ENCODE measurements at places on chromosomes 13 and 19.

DNA sequence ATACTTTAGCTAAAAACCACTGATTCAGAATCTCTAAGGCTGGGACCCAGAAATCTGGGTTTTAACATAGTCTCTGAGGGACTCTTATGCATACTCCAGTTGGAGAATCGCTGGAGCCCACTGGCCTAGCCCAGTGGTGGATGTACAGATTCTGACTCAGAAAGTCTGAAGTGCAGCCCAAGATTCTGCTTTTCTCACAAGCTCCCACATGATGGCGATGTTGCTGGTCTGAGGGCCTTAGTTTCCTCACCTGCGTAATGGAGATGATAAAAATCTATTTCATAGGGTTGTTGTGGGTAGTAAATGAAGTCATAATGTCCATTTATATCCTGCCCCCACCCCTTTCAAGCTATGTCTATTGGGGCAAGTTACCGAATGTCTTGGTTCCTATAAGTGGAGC, 7.7 kb upstream of the CDADC1 start:
- DNase-seq = no peak

DNA sequence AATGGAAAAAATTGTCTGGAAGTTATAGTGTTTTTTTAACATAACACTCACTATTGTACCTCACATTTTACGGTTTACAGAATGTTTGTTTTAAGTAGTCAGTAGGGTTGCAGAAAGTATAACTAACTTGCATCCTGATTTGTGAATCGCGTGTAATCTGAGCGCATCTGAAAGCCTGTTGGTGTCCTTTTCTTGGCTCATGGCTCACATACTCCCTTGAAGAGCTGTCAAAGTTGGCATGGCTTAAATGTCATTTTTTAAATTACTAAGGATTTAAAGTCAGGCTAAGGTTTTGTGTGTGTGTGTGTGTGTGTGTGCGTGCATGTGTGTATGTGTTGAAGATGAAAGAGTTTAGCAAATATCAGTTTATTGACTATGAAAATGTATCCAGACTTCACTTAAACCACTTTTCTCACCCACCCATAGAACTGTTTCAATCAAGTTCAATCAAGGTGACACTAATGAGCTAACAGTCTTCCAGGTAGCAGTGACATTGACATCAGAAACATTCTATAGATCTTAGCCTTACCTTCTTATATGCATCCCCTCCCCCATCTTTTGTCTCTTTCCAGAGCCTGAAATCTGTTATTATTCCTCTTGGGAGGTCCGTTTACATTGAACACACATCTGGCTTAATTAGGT, 480.4 kb upstream of the SGCG start:
- peak; percentile 1 for DNase-seq

DNA sequence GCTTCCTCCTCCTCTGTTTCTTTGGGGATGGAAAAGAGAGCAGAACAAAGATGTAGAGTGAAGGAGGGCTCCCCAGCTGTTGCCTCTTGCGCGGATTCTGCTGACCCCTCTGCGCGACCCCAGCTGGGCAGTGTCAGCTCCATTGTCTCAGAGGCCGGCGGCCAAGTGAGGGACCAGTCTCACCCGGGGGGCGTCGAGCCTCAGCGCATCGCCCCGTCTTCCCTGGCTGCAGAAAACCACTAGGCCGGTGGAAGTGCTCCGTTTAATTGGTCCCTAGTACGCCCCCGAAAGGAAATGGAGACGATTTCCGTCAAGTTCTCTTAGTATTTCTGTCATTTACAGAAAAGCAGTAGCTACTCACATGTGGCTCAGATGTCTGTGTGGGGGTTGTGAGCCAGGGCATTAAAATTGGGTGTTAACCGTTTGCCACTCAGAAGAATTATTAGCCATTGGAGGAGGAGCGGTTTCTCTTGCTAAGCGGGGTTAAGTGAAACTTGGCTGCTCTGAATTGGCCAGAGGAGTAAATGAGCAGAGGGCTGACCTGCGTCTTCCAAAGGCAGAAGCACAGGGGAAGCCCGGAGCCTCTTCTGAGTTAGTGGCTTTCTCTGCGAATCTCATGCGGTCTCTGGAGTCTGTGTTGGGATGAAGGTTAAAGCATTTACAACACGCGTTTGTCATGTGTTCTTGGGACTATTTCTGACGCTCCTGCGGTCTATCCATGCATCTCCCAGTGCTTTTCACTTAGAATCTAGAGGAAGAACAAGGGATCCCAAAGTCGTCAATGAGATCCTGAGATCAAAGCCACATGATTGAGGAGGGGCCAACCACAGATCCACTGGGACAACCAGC, 132.8 kb upstream of the MYO16 start:
- DNase-seq = no peak

- no peak for DNase-seq
These were observed 1211.1 kb upstream of the PCDH20 start for GRCh38 chr13:62626771-62627170.

- no peak for DNase-seq
These were observed 1886.1 kb downstream of the PCDH9 start for GRCh38 chr13:65343898-65344663.

DNA sequence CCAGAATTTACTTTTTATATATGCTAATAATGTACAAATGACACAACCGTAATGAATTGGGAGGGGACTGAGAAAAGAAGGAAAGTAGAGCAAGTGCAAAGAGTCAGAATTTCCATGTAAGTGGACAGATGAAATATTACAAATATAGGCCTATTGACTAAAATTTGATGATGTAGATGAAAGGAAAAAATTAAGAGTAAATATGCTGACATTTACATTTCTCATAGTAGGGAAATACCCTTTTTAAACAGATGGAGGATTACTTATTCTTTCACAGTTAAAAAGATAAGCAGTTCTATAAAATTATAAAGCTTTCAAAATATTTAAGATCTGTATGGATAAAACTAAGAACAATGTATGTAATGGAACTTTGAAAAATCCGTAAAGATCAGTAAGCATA, 185.4 kb downstream of the NBEA start:
- DNase-seq = no peak

DNA sequence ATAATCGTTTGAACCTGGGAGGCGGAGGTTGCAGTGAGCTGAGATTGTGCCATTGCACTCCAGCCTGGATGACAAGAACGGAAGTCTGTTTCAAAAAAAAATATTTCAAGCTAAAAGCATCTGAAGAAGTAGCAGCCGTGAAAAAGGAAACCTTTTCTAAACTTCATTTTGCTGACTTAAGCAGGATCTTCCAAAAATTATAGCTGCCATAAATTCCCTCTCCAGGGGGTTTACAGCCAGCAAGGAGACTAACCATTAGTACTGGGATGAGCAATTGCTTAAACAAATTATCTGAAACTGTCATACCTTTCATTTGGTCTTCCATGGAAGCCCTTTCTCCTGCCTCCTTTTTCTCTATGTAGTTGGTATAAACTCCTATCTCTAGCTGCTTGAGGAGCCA, 69.9 kb upstream of the TSC22D1 start:
- DNase-seq = no peak

DNA sequence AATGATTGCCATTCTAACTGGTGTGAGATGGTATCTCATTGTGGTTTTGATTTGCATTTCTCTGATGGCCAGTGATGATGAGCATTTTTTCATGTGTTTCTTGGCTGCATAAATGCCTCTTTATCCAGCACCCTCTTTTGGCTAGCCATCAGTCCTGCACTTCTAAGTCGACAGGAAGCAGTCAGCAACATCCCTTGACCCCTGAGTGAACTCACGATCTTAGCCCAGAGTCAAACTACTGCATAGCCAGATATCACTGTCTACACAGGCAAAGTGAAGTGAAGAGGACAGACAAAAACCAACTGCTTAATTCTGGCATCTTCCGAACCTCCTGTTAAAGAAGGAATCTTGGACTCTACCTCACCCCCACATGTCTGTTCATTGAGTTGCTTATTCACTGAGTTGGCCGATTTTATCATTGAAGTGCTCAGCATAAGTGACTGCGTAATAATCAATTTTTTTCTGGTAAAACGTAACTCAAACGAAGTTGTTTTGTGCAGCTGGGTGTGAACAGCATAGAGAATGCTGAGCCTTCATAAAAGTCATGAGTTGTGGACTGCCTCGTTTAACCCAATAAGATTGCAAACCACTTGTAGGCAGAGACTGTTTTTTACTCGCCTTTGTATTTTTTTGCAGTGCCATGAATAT, 304.2 kb downstream of the COG6 start:
- no peak for DNase-seq

DNA sequence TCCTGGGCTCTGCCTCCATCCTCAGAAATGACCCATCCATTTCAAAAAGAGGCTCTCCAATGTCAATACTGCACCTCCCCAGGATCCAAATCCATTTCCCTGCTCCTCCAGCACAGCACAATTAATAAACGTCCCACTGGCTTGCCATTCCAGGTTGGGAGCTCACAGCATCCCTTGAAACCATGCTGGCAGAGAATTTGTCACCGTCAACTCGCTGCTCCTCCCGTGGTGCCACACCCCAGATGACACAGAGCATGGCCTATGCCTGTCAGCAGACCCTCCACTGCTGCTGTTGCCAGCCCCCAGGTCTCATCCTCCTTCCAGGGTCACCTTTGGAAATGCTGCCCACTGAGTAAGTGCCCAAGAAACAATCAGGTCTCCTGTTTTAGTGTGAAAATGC, 53.0 kb upstream of the UQCRFS1 start:
- no peak for DNase-seq

GRCh38 chr19:54612428-54612827, 17.9 kb upstream of the LILRB1 start:
- DNase-seq = no peak

- DNase-seq = no peak
These were observed 106.7 kb upstream of the UBAC2 start for GRCh38 chr13:99093997-99094396.

GRCh38 chr13:26400545-26400944, 146.6 kb downstream of the CDK8 start:
- DNase-seq = no peak

GRCh38 chr13:84972907-84973306, 826.3 kb downstream of the SLITRK6 start:
- DNase-seq = no peak

GRCh38 chr19:3224346-3225168, at the start of gene CELF5:
Gene CELF5 (plus strand): TSS chr19:3224661. CDS start chr19:3224740, 79 bp downstream.
- no peak for DNase-seq

DNA sequence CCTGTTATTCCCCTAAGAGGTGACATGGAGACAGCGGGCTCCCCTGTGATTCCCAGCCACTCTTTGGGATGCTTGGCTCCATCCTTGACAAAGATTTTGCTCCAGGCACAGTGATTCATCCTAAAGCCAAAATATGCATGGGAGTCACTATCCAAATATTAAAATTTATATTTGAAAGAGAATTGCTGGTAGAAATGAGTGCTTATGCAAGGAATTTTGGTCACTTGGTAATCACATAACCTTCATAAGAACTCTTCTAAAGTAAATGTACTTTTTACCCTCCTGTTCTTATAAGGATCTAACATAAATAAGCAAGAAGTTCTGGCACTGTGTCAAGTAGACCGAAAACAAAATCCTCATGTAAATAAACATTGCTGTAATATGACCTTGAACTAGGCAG, 385.8 kb downstream of the ITGBL1 start:
- DNase-seq = no peak

GRCh38 chr19:31285744-31286143, 63.5 kb downstream of the TSHZ3 start:
- DNase-seq = no peak

GRCh38 chr13:43331672-43332071, 308.3 kb downstream of the DNAJC15 start:
- no peak for DNase-seq

GRCh38 chr13:44879452-44880058, 109.7 kb downstream of the NUFIP1 start:
- no peak for DNase-seq

DNA sequence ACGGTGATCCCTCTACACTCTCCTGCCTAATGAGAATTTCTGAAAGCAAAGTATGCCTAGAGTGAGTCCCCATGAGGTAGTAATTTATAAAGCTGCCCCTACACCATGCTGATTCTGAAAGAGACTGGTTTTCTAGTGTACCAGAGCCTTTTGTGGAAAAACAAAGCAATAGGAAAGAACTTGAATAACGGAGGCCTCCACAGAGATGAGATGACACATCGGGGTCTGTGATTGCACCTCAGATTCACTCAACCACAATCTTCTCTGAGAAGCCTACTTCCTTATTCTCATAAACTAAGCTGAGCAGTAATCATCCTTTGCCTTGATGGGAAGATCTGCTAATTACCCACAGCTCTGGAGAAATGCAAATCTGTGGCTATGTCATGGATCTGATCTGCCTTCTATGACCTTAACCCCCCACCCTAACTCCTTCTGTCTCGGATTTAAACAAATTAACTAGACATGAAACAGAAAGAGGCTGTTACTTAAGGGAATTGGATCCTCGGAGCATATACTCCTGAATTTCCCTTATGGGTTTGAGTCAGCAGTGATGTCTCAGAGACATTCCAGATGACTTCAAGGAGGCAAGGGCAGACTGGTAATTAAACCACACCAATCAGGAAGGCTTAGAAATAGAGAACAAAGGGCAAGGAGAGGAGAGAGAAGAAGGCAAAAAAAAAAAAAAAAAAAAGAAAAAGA, 128.0 kb downstream of the DCT start:
- no peak for DNase-seq

DNA sequence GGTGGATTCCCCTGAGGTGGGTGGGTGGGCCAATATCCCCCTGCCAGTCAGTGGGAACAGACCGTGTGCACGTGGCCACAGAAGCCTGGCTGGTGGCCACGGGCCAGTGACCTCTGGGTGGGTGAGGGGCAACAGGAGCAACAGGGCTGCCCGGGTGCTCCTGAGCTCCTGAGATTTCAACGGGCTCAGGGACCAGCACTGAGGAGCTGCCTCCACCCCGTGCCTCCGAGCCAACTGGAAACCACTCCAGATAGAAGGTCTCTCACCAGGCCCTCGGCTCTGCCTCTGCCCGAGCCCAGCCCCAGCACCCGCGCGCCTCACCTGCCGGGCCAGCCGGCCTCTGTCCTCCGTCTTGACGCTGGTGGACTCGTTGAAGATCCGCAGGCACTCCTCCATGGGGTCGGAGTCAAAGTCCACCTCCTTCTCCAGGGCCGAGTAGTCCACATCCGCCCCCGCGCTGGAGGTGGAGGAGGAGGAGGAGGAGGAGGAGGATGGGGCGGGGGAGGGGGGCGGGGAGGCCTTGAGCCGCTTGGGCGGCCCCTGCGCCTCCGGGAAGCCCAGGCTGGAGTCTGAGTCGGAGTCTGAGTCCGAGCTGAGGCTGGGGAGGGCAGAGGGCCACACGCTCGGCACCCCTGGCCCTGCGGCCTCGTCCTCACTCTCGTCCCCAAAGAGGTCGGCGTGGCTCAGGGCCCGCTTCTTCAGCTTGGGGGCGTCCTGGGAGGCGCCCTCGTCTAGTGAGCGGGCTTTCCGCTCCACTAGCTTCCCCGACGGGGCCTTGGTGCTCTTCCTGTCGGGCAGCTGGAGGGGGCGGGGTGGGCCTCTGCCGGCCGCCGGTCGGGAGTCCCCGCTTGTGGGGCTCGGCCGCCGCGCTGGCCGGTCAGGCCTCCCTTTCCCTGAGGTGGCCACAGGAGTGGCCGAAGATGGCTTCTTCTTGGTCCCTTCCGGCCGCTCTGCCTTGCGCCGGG, 14.8 kb upstream of the ATP8B3 start:
- DNase-seq = no peak

- no peak for DNase-seq
These were observed 2.7 kb downstream of the JUND start for GRCh38 chr19:18278521-18279265.
